Smooth muscle cell of the brain vasculature (primary cell): ENCODE measurements at places on chromosomes 1 and 21.

DNA sequence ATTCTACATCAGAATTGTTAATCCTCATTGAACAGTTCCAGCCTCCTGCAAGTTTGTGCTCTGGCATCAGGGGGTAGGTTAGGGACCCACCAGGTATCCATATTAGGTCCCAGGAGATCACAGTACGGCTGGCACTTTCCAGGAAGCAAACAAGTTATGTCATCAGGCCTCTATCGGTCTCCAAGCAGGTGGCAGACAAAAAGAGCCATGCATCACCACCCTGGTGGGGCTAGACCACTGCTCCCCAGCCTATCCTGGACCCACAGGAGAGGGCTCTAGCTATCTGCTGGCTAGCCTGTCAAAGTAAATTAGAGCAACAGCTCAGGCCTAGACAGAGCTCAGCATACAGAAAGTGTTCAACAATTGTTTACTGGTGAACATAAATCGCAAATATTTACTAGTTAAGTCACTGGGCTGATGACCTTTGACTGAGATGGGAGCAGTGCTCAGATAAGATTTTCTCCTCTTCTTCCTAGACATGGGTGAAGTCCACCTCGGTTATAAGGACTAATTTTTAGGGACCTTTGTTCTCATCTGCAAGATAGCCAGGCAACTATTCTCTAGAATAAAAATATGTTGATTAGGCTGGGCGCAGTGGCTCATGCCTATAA is 6.4 kb downstream of the NUAK2 start:
- no peak for DNase-seq

DNA sequence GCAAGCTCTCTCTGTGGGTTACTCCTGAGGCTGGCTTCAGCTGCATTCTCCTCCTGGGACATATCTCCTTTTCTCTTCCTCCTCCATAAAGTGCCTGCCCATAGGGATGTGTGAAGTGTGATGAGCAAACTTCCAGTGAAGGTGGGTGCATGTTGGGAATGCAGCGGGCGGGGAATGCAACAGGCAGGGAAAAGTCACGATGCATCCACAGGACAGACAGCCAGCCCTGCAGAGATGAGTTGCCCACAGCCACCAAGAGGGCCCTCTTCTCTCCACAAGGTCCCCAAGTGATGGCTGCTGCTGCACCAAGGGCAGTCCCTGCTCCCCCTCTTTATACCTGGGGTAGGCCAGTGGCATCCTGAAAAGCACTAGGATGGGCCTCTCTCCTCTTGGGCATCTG is 33.6 kb upstream of the RNF187 start:
- no peak for DNase-seq

DNA sequence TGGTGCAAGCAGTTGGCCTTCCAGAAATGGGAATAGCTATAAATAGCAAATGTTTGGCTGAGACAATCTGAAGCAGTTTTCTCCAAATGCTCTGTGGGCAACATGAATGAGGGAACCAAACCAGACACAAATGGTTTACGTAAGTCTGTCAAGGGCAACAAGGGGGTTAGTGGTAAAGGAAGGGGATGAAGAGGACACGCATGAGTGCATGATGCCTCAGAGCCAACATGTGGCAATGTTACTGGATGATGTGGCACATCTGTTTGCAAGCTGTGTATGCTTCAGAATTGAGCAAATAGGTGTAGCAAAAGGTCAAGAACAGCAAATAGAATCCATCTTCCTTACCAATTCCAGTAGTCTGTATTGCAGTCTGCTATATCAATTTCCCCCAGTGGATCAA is 76.3 kb upstream of the LMO4 start:
- no peak for DNase-seq

GRCh38 chr1:183986941-183987340 is 50.6 kb downstream of the COLGALT2 start:
- no peak for DNase-seq

GRCh38 chr1:203675596-203676347 is 49.1 kb downstream of the ATP2B4 start:
- DNase-seq = no peak

- no peak for DNase-seq
These were observed 372.3 kb downstream of the TTLL7 start for GRCh38 chr1:83626603-83627002.

- no peak for DNase-seq
These were observed 130.1 kb downstream of the TGFB2 start for GRCh38 chr1:218475275-218475674.

DNA sequence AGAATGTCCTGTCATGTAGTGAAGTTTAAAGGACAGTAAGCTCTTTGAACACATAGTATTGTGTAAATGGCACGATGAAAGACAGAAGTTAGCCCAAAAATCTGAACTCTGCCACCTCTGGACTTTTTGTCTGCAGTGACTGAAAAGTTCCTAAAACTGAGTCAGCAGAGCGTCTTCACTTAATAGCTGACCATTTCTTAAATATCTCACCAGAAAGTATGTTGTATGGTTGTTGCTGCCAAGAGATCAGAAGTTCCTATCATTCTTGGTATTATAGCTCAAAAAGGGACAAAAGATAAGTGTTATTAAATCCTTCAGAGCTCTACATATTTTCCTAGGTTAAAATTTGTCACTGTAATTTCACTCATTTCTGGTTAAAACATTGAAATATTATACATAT is 1003.0 kb downstream of the TTLL7 start:
- no peak for DNase-seq

DNA sequence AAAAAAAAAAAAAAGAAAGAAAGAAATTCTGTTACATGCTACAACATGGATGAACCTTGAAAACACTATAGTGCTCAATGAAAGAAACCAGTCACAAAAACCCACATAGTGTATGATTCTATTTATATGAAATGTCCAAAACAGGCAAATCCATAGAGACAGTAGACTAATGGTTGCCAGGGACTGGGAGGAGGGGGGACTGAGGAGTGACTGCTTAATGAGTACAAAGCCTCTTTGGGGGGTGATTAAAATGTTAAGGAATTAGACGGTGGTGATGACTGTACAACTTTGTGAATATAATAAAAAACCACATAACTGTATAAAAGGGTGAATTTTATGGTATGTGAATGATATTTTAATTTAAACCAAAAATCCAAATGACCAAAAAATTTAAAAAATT is 116.0 kb upstream of the GUCA2B start:
- no peak for DNase-seq

GRCh38 chr1:10631121-10631810 is 156.5 kb downstream of the PEX14 start:
- no peak for DNase-seq

- DNase-seq = no peak
These were observed 750 bp downstream of the SYNJ1 start for GRCh38 chr21:32726839-32727686.

GRCh38 chr1:247407180-247407616 is 8.8 kb upstream of the NLRP3 start:
- no peak for DNase-seq
